ENCODE measurements at places on chromosomes 13 and 19.

- DNase-seq = no peak
Observed at GRCh38 chr19:35223862-35224505, 4.6 kb downstream of the FAM187B start.

- no peak for DNase-seq
Observed at GRCh38 chr19:3518659-3519058, 12.5 kb downstream of the FZR1 start.

DNA sequence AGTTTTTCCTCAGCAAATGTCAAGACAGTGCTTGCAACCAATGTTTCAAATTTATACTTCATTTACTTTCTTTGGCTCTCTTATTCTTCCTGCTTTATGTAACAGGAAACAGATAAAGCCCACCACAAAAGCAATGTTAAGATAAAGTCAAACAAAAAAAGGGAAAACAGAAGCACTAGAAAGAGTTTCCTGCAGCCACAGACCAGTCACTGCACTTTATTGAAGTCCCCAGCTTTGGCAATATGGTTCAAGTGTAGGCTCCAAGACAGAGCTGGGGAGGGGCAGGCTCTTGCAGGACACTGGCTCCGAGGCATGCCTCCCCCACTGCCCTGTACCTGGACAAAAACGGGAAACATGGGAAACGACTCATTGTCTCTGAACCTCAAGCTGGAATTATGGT lies 15.3 kb upstream of the CDC16 start:
- DNase-seq = no peak

- no peak for DNase-seq
Observed at GRCh38 chr19:18730885-18731513, 47.5 kb downstream of the CRTC1 start.

- DNase-seq = no peak
Observed at GRCh38 chr13:38661010-38661675, 25.7 kb upstream of the FREM2 start.

DNA sequence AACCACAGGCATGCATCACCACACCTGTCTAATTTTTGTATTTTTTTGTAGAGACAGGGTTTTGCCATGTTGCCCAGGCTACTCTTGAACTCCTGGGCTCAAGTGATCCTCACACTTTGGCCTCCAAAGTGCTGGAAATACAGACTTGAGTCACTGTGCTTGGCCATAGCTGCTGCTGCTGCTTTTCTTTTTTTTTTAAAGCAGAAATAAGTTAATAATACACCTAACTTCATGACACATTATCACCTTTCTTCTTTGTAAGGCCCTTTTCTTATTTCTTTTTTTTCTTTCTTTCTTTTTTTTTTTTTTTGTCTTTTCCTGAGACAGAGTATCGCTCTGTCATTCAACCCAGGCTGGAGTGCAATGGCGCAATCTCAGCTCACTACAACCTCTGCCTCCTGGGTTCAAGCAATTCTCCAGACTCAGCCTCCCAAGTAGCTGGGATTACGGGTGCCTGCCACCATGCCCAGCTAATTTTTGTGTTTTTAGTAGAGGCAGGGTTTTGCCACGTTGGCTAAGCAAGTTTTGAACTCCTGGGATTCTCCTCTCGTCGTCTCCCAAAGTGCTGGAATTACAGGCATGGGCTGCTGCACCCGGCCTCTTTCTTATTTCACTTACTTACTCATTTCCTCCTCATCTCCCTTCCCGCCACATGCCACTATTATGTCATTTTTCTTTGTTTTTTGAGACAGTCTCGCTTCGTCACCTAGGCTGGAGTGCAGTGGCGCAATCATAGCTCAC lies 8.7 kb downstream of the SHKBP1 start:
- no peak for DNase-seq

DNA sequence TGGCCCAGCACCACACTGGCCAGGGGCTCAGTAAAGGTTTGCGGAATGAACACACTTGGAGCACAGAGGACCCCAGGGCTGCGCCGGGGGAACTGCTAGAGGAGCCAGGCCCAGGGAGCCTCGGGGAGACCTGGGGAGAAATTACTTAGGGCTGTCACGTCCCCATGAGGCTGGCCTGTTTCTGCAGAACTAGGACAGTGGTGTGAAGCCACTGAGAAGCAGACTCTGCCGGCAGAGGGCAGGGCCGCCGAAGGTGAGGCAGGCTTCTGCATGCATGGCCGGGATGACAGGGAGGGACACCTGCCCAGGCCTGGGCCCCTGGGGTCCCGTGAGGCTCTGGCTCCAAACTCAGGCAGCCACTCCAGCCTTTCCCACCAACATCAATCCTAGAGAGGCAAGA lies 26.4 kb downstream of the ELAVL1 start:
- DNase-seq = no peak

GRCh38 chr13:27419328-27419727 lies 5.1 kb upstream of the GTF3A start:
- no peak for DNase-seq

DNA sequence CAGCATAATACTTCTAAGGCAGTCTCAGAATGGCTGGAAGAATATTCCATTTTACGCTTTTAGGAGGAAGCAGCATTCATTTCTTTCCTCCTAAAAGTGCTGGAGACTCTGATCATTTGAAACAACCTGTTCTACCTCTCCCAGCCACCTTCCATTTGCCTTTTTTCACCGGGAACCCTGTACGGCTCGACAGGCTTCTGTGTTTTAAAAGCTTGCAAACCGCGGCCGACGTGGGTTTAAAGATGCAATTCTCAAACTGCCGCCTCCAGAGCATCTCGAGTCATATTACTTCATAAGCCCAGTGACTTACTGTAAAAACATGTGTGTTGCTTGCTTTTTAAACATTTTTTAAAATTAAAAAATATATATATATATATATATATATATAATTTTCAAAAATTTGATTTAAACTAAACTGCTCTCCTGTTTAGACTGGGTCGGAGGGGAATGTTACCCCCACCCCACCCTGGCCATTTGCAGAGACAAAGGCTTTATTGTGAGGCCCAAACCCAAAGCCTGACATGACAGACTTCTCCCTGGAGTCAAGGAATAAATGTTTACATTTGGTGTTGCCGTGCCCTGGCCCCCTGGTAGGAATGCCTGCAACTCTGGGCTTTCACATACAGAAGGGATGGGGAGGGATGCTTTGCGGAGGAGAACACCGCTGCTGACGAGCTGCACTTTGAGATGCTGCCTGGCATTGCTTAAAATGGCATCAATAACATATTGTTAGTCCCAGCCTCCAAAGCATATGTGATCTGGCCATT lies 30.4 kb downstream of the ZNF536 start:
- no peak for DNase-seq

- DNase-seq = no peak
Observed at GRCh38 chr13:44465318-44465717, 91.7 kb downstream of the SERP2 start.

GRCh38 chr13:112457081-112457480 lies 80.9 kb downstream of the SPACA7 start:
- DNase-seq = no peak

GRCh38 chr19:39182174-39182505 lies 14.6 kb upstream of the NCCRP1 start:
- DNase-seq = no peak

DNA sequence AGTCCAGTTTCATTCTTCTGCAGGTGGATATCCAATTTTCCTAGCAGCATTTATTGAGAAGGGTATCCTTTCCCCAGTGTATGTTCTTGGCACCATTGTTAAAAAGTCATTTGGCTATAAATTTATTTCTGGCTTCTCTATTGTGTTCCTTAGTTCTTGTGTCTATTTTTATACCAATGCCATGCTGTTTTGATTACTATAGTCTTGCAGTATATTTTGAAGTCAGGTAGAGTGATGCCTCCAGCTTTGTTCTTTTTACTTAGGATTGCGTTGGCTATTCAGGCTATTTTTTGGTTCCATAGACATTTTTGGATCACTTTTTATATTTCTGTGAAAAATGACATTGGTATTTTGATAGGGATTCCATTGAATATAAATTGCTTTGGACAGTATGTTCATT lies 71.7 kb upstream of the MLNR start:
- no peak for DNase-seq

GRCh38 chr13:41941174-41941573 lies 19.7 kb downstream of the VWA8 start:
- DNase-seq = no peak

- no peak for DNase-seq
Observed at GRCh38 chr19:31956771-31957392, 388.5 kb upstream of the ZNF507 start.
